ENCODE measurements at places on chromosomes 1 and 21. TPM values are rescaled to one million over a fixed set of nuclear protein-coding genes. Genes with fewer than 3 reads are reported as not detected.

- H3K36me3 ChIP-seq = no peaks in the 10 kb centered on the region
- H3K4me3 ChIP-seq = no peak overlapping the region
- no peaks in the 10 kb centered on the region for H3K4me1 ChIP-seq
Observed at GRCh38 chr1:217955723-217956122, 324.6 kb downstream of the SPATA17 start.

GRCh38 chr1:154943649-154944400 is 7.3 kb upstream of the PMVK start:
- peaks cover 52% of the 10 kb centered on the region for H3K4me1 ChIP-seq
- H3K36me3 ChIP-seq = peaks cover 5% of the 10 kb centered on the region
- H3K27me3 ChIP-seq = no peaks in the 10 kb centered on the region
- peak; percentile 65 for DNase-seq
- H3K4me3 ChIP-seq = no peak overlapping the region
- H3K27ac ChIP-seq = peak overlapping the region; percentile 92

The NTNG1 gene
- not detected for total RNA-seq

DNA sequence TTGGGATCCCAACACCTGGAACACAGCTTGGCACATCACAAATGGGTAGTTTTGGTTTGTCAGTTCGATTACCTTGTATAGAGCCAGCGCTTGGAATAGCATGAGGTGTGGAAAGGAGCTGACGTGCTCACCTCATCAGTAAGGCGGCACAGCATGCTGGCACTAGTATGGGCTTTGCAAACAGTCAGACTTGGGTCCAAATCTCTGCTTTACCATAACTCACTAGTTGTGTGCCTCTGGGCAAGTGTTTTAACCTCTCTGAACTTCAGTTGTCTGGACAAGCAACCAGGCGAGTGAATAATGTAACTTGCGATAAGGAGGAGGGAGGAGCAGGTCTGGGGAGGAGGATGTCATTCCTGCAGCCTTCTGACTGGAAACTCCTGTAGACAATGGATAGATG is 26.3 kb upstream of the NEK2 start:
- H3K4me3 ChIP-seq = no peak overlapping the region
- H3K27ac ChIP-seq = no peak overlapping the region

The FCGR3A gene
- total RNA-seq = 0.19 TPM

The CAPZA1 gene
- total RNA-seq = 242 TPM

GRCh38 chr1:75152092-75152491 is 17.9 kb downstream of the LHX8 start:
- no peak overlapping the region for H3K27ac ChIP-seq
- H3K27me3 ChIP-seq = peaks cover 7% of the 10 kb centered on the region
- no peaks in the 10 kb centered on the region for H3K4me1 ChIP-seq
- no peak for DNase-seq
- no peak overlapping the region for H3K4me3 ChIP-seq

The SV2A gene
- total RNA-seq = 8.6 TPM

- no peak for DNase-seq
- peaks cover 27% of the 10 kb centered on the region for H3K4me1 ChIP-seq
- no peak overlapping the region for H3K4me3 ChIP-seq
- H3K27me3 ChIP-seq = no peaks in the 10 kb centered on the region
- H3K27ac ChIP-seq = peak overlapping the region; percentile 51
Observed at GRCh38 chr1:204454476-204454875, 40.1 kb downstream of the PIK3C2B start.

The TMPRSS15 gene
- total RNA-seq = not detected

The LIN28A gene
- not detected for total RNA-seq

- no peak overlapping the region for H3K27ac ChIP-seq
- peaks cover 11% of the 10 kb centered on the region for H3K27me3 ChIP-seq
- H3K4me1 ChIP-seq = peaks cover 2% of the 10 kb centered on the region
- peak; percentile 8 for DNase-seq
Observed at GRCh38 chr1:35120458-35121133, 41.4 kb downstream of the ZMYM1 start.
